ENCODE measurements at places on chromosomes 6 and 20.

DNA sequence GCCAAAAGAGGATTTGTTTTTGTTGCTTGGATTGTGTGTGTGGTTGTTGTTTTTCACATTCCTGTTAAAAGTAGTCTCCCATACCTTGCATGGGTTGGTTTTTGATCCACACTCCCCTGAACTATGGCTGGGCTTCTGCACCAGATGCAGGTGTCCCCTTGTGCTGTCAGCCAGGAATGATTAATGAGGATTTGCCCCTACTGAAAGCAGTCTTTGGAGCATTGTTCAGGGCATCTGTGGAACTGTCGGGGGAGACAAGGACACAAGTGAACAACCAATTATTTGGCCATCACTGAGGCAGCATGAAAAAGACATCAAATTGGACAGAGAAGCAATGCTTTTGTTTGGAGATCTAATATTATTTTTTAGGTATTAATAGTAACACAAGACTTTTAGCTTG, 373.2 kb upstream of the MMS22L start:
- DNase-seq: no peak

GRCh38 chr6:32825966-32826365, 9.2 kb upstream of the HLA-DOB start:
- DNase-seq: no peak

DNA sequence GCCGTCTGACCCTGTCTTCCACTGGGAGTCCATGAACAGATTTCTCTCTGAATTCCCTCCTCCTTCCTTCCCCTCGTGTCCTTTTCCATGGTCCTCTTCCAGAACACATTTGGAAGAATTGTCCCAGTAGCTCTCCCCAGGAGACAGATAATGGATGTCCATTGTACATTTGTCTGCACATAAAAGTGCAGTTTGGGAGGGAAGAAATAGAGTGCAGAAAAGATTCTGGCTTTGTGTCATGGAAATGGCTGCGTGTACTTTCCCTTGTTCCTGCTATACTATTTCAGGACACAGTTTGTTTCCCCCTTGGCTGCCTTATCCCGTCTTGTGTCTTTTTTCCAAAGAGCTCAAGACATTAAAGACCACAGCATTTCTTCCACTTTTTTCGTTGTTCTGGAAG, 127.6 kb downstream of the SYNDIG1 start:
- no peak for DNase-seq

- no peak for DNase-seq
Observed at GRCh38 chr20:64050261-64051032, 1.0 kb upstream of the SOX18 start.

- DNase-seq: no peak
Observed at GRCh38 chr6:21230536-21230935, 363.0 kb upstream of the SOX4 start.

DNA sequence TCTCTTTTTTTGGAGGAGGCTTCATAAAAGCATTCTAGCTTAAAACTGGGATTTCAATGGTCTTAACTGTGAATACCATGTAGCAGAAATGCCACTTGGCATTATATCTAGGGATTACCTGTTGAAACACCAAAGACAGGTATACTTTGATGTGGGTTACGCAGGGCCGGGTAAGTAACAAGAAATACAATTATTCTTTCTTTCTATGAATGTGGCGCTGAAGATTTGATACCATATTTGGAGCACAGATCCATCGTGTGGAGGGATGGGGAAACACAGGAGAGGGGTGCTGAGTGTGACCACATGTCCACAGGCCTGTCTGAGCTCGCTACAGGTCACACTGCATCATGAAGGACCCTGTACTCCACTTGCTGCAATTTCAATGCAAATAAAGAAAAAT, 257.8 kb downstream of the GMPR start:
- DNase-seq: no peak

DNA sequence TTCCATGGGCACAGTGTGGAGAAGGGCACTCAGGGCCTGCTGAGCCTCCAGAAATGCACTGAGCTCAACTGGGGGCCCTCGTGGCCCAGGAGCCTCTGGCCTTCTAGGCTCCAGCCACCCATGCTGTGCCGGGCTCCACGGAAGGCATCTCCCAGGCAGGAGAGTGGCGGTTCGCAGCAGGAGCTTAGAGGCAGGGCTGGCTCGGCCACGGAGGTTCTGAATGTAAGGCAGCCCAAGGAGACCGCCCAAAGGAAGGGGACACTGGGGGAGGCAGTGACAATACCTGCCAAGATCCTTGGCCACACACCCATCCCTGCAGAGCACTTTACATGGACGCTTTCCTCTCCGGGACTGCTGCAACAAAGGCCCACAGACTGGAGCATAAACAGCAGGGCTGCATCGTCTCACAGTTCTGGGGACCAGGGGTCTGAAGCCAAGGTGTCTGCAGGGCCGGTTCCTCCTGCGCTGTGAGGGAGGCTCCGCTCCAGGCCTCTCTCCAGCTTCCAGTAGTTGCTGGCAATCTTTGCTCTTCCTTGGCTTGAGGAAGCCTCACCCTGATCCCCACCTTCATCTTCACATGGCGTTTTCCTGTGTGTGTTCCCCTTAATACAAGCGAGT, 128.2 kb upstream of the CDH4 start:
- no peak for DNase-seq

DNA sequence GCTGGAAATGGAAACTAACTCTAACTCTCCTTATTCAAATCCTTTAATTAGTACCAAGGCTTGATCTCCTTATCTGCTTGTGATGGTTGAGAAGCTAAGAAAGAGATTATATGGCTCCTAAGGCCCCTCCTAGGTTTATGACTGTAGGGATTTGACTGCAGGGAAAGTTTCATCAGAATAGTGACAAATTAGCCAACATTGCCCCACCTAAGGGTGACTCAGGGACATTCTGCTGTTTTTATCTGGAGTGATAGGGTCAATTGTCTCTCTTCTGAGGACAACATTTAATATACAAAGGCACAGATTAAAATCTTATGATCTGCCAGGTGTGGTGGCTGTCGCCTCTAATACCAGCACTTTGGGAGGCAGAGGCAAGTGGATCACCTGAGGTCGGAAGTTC, 138.1 kb upstream of the MARCKS start:
- DNase-seq: no peak

DNA sequence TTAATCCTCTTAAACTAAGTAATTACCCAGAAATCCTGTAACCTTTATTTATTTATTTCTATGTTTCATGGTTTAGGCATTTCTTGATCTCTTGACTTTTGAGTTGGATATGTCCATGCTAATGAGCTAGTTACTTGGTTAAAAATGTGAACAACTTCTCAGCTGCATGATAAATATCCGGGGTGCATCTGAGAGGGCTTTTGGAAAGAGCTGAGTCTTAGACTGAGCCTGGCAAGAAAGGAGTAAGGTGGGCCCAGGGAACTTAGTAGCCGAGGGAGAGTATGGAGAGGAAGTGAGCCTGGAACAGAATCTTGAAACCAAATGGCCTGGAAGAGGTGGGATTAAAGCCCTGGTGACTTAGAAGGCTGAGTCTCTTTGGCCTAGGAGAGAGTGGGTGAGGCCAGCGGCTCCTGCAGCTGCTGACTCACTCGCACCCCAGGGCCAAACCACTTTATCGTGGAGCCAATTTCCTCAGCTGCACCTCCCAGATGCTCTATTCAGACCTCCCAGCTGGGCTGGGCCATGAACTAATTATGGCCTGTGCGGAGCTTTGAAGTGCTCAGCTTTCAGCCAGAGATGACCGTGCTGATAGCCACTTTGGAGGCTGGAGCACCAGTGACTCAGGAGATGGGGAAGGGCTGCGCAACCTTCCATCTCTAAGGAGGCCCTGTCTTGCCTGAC, 19.1 kb downstream of the TGM3 start:
- no peak for DNase-seq

GRCh38 chr6:1626481-1626880, 16.8 kb downstream of the FOXC1 start:
- no peak for DNase-seq

GRCh38 chr6:53692172-53692571, 26.6 kb upstream of the KLHL31 start:
- no peak for DNase-seq

DNA sequence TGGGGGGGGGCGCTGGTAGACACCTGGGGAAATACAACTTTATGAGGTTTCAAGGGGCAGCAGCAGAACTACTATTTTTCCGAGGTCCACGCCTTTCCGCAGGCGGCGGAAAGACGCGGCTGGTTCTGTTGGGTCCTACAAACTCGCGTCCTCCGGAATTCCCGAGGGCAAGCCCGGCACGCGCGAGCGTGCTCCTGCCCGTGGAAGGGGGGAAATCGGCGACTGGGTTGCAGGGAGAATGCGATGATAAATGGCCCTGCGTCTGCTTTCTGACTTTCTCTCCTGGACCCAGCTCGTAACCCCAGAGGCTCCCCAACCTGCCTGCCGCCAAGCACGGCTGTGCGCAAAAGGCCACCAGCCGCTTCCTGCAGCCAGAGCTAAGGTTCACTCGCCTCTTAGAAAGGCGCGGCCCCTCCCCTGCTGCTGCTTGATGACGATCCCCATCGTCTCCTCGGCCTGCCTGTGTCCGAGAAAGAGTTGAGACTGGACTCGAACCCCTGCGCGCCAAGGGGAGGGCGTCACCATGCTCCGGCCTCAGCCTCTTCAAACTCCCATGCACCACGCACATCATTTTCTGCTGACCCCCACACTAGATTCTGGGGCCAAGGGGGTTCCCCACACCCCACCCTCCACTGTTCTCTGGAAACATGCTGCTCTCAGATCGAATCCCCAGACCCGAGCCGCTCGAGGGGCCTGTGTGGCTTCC, 6.7 kb downstream of the FOXA2 start:
- DNase-seq: peak; percentile 67

DNA sequence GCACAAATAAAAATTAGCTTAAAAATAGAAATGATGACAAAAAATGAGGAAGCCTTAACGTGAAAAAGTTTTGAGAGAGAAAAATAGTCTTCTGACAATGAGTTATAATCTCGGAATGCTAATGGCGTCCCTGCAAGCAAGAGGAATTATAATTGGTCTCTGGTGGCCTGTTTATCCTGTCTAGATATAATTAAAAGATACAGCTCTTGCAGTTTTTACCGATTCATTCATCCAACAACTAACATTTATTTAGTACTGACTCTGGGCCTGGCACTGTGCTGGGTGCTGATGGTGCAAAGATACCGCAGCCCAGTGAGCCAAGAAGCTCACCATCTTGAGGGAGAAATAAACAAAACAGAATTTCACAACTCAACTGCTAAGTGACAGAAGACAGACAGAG, 31.6 kb upstream of the ANKRD60 start:
- DNase-seq: no peak

DNA sequence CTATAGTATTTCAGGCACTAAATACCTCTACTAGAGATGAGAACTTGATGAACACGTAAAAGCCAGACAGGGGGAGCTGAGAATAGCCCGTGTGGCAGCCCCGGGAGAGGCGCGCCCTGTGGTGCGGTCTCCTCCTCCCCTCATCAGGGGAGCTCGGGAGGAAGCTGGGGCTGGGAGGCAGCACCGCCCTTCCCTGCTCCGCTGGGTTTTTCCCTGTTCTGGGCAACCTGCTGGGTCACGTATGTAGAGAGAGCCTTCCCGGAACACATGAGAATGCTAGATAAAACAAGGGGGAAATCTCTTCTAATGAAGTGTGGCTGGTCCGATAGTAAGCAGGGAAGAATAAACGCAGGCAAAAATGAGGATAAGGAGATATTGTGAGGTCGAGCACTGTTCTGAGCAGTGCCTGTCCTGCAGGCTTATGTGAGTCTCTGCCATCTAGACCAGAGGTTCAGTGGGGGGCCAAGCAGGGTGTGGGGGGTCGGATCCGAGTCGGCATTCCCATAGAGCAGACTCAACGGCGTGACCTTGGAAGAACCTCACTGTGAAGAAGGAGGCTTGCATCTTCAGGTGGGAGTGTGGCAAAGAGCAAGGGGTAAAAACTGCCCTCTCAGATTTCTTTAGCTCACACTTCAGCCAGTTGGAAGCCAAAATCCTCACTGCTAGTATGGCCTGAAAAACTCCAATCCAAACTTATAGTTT, 13.4 kb upstream of the RPS6KA2 start:
- no peak for DNase-seq

DNA sequence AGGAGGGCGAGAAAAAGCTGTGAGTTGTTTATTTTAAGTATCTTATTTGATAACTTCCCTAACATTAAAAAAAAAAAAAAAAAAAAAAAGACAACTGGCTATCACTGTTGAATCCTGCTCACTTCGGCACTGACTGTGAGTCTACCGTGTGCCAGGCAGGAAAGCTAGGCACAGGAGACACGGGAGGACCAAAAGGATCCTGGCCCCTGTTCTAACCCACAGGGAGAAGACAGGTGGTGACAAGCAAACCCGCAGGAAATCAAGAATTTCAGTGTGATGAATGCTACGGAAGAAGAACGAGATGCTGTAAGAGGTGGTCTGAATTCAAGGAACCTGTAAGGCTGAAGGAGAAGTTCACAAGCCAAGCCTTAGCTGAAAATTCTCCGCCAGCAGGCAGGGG, 94.7 kb upstream of the NFATC2 start:
- no peak for DNase-seq

- no peak for DNase-seq
Observed at GRCh38 chr6:27839626-27840475, 72.3 kb downstream of the OR2B2 start.

DNA sequence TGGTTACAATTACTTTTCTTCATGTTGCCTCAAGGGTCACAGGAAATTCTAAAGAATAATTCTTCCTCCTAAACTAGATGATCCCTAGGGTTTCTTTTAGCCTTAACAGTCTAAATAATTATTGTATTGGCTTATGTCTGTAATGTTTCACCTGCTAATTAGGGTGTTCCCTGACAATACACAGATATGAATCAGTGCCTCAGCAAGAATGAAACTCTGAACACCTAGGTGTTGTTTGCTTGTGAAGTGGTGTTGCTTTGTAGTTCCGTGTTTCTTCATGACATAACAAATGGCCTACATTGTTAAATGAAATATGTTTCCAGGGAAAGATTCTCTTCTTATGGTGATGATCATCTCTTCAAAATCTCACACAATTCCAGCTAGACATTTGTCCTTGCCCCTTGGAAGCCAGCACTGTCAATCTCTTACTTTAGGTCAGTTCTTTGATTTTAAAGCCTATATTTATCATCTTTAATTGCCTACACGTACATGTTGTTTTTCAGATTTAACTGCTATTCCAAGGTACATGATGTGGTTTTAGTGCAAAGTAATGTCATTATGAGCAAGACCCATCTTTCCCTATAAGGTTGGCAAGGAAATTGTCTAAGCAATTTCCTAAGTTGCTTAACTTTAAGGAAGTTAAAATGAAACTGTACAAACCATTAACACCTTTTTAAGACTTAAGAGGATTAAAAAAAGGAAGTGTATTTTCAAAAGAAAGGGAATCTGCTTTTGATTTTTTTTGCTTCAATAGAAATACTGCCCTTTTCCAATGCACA, 111.9 kb downstream of the TBC1D7 start:
- no peak for DNase-seq

DNA sequence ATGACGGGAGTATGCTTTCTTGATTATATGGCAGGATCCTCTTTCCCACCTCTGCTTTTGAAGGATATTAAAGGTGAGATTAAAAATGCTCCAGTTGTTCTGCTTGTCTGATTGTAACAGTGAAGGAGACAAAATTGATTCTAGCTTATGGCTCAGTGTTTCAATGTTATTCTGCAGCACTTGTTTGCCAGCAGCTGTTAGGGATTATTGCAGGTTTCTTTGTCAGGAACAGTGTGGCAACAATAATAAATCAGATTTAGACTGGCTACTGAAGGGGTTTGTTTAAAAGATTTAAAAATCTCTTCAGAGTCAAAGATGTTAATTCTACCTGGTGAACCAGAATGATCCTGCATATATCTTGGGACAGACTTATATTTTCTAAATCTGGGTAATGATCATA, 126.9 kb downstream of the LAMA2 start:
- DNase-seq: no peak

GRCh38 chr6:44569131-44569530, 181.6 kb downstream of the CDC5L start:
- DNase-seq: no peak
